ENCODE measurements at places on chromosomes 3 and 15. TPM values are rescaled to one million over a fixed set of nuclear protein-coding genes. Genes with fewer than 3 reads are reported as not detected.

Gene STAC
- 8.7 TPM for total RNA-seq

Gene OCA2
- total RNA-seq = 1.5 TPM

GRCh38 chr3:17942856-17943255 lies 200.4 kb upstream of the TBC1D5 start:
- no peak for DNase-seq

DNA sequence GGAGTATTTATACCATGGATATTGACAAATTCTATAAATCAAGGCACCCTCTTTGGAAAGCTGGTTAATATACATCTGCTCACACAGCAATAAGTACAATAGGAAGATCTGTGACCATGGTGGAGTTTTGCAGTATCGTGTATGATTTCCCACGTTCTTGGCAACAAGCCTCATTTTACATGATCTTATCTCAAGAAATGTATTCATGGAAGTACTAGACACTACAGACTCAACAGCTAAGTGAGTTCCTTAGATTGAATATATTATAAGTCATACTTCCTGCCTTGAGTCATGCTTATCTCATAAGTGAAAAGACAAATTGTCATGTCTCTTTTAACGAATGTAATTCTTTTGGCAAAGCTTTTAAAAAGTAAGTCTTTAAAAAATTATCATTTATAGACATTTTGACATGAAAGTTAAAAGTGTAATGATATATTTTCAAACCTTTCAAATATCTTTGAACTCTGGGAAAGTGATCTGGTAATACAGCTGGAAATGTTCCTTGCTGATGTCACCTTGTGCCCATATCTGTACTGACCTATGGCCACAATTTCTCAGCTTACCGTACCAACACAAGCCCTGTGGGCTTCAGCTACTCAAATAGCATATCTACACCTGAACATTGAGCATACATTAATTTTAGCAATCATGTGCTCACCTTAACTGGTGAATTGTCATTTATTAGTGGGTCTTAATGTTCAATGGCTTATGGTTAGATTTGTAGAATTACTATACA lies 130.3 kb upstream of the TMC3 start:
- no peak for DNase-seq

GRCh38 chr3:3783696-3784095 lies 15.5 kb upstream of the LRRN1 start:
- no peak for DNase-seq

GRCh38 chr15:100005013-100005412 lies 271.8 kb upstream of the LYSMD4 start:
- DNase-seq = no peak

GRCh38 chr15:77179541-77179998 lies 108.7 kb upstream of the TSPAN3 start:
- no peak for DNase-seq

DNA sequence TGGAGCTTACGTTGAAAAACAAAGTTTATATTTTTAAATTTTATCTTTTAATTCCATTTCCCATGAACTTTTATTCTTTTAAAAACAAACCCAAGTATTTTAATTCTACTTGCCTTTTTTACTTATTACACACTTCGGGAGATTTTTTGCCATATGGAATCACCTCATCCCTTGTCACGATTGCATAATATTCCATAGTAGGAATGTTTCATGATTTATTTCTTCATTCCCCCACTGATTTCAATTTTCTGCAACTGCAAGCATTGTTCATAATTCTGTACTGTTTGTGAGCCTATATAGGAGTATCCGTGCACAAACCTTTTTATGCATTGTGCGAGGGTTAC lies 574 bp upstream of the SLC25A36 start:
- DNase-seq = no peak

DNA sequence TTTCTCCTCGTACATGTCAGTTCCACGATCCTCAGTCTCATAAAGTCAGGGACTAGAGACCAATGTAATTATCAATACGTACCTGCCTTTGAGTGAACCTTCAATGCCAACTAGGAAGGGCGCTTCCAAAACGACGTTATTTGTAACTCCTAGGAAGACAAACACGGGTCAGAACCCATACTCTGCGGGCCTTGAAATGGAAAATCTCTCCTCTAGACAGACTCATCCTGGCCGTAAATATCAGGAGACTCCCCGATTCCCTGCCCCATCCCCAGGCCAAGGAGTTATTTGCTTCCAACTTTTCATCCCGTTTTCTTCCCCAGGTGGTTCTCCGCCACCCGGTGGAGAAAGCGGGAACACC lies 578 bp downstream of the OIP5 start:
- no peak for DNase-seq

- DNase-seq = no peak
Measured at GRCh38 chr3:52014613-52015012, 18.9 kb upstream of the RPL29 start.

All from Caki2 (cell line).